Pons (tissue), 1 donor: ENCODE measurements at places on chromosomes 7 and 10.
A peak's percentile ranks its signal among the peaks of the same experiment; 100 is the strongest.

GRCh38 chr10:74453169-74453568, 302.1 kb downstream of the ADK start:
- peak; percentile 42 for DNase-seq

DNA sequence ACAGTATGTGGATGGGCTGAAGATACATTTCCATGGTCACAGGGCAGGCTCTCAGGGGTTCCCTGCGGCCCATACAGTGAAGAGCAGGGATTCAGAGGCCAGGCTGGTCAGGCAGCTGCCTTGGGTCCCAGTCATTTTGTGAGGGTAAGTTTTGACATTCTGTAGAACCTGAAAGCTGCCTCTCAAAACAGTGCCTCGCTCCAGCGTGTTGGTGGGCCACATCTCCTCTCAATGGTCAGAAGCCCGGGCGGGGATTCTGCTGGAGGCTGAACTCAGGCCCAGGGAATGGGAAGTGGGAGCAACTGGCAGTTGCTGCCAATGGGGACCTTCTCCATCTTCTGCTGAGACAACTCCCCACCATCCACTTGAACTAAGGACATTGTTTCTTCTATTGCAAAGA, 190.0 kb downstream of the PTPN20 start:
- no peak for DNase-seq

GRCh38 chr7:25965405-25966123, 186.4 kb upstream of the NFE2L3 start:
- no peak for DNase-seq

GRCh38 chr10:79316671-79317431, 30.4 kb upstream of the PPIF start:
- no peak for DNase-seq

DNA sequence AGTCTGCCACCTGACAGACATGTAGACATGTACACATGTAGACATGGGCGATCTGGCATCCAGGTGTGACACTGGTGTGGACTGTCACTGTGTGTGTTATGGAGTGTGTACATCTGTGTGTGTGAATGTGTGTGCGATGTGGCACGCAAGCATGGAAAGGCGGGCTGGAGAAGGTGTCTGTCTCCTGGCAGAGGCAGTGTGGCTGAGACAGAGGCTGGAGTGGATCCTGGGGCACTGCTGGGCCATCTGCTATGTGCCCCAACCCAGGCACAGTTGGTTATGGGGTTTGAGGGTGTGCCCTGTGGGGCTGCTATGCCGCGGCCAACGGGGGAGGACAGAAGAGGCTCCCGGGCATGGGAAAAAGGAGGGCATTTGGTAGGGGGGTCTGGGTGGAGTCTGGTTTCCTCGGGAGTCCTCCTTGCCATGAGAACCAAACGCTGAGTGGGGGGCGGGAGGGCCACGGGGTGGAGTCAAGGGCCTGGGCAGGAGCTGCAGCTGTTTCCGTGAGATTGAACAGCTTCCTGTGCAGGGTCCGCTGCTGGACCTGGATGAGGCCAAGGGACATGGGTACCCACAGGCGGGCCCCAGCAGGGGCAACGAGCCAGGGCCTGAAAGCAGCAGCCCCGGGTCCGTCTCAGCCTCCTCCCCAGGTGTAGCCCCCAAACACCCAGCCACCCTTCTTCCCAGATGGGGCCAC, 1.3 kb downstream of the ELN start:
- DNase-seq: no peak

- peak; percentile 30 for DNase-seq
Measured at GRCh38 chr10:43679509-43679908, 30.8 kb upstream of the ZNF32 start.

DNA sequence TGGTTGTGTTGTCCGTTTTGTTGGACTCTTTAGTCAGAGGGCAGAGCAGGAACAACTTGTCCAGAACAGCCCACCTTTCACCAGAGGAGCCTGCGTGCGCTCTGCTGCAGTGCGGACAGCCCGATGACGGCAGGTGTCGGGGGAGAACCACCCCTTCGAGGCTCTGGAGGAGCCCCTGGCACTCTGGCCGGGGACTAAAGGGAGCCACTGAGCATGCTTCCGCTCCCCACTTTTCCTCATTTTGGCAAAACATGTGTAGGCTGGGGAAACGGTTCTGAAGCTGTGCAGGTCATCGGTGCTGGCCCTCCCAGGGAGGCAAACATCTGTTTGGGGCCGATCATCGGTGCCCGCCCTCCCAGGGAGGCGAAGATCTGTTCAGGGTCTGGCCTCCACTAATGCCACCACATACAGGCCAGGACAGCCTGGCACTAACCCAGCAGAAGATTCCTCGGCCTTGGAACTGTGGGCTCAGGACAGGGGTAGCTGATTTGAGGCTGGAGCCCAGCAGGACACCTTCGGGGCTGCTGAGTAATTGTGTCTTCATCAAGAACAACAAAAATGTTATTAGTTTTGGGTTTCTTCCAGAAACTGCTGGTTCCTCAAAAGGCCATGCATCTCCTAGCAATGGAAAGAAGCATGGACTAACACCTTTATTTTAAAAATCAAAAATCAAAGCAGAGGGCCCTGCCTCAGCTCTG, 124.4 kb upstream of the TCERG1L start:
- DNase-seq: no peak

- DNase-seq: peak; percentile 47
Measured at GRCh38 chr10:24383681-24384106, 174.8 kb downstream of the KIAA1217 start.

- DNase-seq: no peak
Measured at GRCh38 chr10:131774681-131775085, 126.1 kb upstream of the PPP2R2D start.

GRCh38 chr7:18387191-18387735, 108.3 kb upstream of the HDAC9 start:
- no peak for DNase-seq

- DNase-seq: peak; percentile 46
Measured at GRCh38 chr7:131329176-131329570, 1.5 kb downstream of the MKLN1 start.

DNA sequence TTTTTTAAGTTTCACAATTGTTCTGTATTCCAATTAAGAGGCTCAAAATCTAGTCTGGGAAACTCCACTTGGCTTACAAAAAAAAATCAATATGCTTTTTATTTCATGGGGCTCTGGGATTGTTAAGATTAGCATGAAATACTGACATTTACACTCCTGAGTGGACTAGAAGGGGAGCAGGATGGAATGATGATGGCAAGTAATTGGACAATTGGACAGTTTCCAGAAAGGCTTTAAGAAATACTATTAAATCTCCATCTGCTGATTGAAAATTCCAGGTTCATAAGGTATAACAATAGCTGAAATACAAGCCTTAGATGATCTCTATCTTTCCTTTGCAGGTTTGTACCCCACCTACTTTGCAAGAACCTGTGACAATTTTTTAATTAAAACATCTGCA, 184.4 kb downstream of the LRRTM3 start:
- DNase-seq: no peak

DNA sequence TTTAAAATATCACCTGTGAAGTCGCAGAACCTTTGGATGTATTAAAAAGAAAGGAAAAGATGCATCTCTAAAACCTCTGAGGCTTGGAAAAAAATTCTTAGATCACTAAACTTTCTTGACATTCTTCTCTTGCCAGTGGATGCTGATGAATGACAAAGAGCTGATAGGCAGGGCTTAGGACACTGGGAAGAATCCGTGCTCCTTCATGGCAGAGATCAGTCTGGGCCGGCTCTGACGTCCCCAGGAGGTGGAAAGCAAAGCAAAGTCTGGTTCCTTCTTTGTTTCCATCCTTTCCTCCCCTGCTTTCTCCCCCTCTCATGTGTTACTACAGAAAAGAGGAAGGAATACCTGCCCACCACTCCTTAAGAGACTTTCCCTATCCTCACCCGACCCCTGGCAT, 161.9 kb downstream of the PRKCQ start:
- DNase-seq: no peak

DNA sequence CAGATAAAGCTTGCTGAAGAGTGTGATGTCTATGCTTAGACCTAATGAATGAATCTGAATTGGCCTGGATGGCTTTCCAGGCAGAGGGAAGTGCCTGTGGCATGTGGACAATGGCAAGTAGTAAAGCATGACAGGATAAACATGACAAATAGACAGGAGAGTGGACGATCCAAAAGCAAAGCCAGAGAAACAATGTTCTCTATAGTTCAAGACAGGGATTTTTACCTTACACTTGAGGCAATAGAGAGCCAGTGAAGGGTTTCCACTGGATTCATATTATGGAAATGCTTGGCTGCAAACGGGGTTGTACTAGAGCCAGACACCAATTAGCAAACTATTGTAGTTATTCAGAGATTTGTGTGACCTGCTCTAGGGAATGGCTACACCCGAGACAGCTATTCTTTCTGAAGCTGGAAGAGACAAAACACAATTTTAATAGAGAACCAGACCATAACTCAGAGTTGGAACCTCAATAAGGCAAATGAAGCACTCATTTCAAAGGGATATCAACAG, 2.3 kb downstream of the AGMO start:
- DNase-seq: no peak

DNA sequence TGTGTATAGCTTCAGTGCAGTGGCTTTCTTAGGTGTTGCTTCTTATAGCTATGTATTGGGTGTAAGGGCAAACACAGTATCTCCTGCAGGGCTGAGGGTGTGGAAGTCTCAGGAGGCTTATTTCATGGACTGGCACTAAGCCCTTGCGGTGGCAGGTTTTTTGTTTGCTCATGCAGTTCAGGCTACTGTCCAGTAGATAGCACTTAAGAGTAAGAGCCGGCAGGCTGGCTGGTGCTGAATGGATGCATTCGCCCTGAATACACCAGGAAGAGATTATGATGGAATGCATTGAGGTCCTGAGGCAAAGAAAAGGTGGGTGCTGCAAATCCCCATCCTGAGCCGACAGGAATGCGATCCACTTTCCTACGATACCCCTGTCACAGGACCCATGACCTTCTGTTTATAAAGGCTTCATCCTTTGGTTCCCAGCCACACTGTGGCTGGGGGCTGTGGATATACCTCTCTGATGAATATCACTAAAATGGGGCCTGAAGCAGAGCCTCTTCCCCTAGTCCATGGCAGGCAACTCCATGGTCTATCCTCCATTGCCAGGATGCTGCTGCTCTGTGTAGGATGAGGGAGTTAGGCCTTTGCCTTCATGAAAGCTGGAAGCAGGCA, 44.9 kb downstream of the ANXA8 start:
- peak; percentile 49 for DNase-seq

- DNase-seq: no peak
Measured at GRCh38 chr7:138980563-138981291, 462 bp downstream of the KIAA1549 start.

DNA sequence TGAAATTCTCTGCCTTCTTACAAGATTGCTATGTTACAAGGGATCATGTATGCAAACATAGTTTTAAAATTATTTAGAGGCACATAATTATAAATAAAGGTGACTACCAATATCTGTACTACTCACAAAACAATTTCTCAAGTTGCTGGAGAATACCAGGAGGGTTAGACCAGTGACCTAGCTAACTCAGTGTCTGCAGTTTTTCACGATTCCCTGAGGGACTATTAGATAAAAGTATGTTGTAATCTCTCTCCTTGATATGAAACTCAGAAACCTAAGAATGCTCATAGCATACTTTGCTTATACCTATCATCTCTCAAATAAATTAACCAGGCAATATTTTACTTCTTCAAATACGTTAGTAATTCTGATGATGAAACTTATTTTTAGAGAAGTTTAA, 534.0 kb upstream of the ANKRD30A start:
- no peak for DNase-seq

- DNase-seq: no peak
Measured at GRCh38 chr10:116134322-116134721, 138.7 kb downstream of the GFRA1 start.

- no peak for DNase-seq
Measured at GRCh38 chr7:15463801-15464666, 97.8 kb downstream of the AGMO start.

- DNase-seq: no peak
Measured at GRCh38 chr10:110491346-110491745, 6.4 kb upstream of the DUSP5 start.

- DNase-seq: peak; percentile 76
Measured at GRCh38 chr10:95841661-95842498, 65.9 kb upstream of the CC2D2B start.

- no peak for DNase-seq
Measured at GRCh38 chr7:131583430-131583829, 27.0 kb upstream of the PODXL start.

GRCh38 chr7:103811997-103812396, 177.5 kb downstream of the RELN start:
- DNase-seq: no peak

GRCh38 chr7:77498659-77499379, 38.3 kb upstream of the PTPN12 start:
- DNase-seq: no peak

- no peak for DNase-seq
Measured at GRCh38 chr7:22900101-22900500, 77.5 kb upstream of the TOMM7 start.

DNA sequence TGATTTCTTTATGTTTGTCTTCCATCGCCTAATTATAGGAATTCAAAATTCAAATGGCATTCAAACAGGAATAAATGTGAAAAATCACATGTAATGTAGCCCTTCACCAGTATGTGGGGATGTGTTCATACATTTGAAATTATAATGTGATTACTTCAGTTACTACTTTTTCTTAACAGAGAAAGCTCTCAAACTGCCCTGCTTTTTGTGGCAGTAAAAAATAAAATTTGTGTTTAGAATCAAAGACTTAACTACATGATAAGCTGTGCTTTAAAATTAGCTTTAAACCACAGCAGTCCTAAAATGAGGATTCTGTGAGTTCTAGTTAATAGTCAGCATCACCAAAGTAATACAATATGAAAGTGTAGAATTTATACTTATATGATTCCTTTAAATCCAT, 7.8 kb upstream of the HERC4 start:
- no peak for DNase-seq

GRCh38 chr7:31126976-31127375, 74.9 kb downstream of the ADCYAP1R1 start:
- no peak for DNase-seq

DNA sequence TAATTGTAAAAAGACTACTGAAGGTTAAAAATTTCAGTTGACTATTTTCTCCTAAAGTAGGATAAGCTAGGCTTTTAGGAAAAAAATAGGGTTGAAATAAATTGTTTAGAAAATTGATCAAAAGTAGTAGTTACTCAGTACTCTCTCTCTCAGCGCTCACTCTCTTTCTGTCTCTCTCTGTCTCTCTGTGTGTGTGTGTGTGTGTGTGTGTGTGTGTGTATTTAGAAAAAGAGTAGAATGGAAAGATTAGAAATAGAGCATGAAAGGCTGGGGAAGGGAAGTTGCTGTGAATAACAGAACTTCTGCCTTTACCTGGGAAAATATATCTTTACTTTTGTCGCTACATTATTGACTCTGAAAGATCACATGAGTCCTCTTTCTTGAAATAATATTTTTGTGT, 20.6 kb downstream of the ADK start:
- DNase-seq: no peak

- no peak for DNase-seq
Measured at GRCh38 chr7:38316733-38317360, 43.4 kb upstream of the TARP start.

DNA sequence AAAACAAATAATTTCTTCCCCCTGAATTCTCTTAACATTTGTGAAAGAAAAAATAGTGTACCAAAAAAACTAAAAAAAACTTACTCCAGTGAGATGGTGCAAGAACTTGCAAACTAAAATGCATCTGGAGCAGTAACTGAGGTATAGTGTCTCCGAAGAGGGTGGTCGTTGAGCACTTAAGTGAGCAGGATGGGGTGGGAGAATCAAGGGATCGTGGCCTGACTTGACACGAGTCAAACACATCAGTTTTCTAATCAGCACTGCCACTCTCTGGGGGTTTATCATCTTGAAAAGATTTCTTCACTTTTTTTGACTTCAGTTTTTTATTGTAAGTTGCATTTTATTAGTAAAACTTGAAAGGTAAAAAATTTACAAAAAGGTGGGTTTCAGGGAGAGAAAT, 2.5 kb downstream of the ZNF273 start:
- DNase-seq: no peak
